Hematopoietic multipotent progenitor cell treated with erythropoietin and hydrocortisone succinate and interleukin-3 and kit ligand, for 4 days (in vitro differentiated cells): ENCODE measurements at places on chromosomes 4 and X.

DNA sequence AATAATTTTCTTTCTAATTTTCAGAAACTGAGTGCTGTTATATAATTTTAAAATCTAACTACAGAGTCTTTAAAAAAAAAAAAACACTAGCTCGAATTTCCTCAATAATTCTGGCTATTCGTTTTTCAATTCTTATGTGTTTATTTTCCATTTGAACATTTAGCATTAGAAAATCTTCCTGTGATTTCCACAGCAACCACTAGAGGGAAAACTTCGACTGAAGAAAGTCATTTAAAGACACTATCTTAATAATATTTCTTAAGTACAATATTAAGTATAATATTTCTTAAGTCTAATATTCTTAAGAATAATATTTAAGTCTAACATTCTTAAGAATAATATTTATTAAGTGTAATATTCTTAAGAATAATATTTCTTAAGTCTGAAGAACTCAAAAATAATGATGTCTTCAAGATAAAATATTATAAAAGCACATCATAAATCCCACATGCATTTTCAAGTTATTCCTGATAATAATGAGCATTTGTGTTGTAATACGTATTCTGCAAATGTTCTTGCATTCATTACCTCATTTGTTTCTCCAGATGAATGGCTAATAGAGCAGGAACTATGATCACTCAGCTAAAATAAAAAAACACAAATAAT is 118.4 kb upstream of the WDR17 start:
- DNase-seq: peak; percentile 58

- DNase-seq: peak; percentile 26
These were observed 251.5 kb downstream of the GPM6A start for GRCh38 chr4:175560604-175561003.

- no peak for DNase-seq
These were observed 58.8 kb downstream of the RHOH start for GRCh38 chr4:40255393-40256281.

DNA sequence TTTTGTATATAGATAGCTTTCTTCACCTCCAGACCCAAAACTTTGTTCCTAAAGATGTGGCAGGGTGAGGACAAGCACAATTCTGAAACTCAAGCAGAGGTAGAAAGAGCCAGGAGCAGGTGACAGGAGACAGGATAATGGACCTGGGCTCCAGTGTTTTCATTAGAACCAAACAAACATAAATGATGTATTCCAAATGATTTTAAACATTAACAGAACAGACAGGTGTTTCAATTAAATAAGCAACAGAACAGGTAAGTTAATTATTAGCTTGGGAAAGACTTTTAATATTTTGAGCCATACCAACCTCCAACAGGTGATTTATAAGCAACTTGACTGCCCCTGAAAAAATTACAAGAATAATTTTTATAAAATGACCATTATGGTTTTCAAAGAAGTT is 459.4 kb upstream of the LCORL start:
- DNase-seq: no peak

DNA sequence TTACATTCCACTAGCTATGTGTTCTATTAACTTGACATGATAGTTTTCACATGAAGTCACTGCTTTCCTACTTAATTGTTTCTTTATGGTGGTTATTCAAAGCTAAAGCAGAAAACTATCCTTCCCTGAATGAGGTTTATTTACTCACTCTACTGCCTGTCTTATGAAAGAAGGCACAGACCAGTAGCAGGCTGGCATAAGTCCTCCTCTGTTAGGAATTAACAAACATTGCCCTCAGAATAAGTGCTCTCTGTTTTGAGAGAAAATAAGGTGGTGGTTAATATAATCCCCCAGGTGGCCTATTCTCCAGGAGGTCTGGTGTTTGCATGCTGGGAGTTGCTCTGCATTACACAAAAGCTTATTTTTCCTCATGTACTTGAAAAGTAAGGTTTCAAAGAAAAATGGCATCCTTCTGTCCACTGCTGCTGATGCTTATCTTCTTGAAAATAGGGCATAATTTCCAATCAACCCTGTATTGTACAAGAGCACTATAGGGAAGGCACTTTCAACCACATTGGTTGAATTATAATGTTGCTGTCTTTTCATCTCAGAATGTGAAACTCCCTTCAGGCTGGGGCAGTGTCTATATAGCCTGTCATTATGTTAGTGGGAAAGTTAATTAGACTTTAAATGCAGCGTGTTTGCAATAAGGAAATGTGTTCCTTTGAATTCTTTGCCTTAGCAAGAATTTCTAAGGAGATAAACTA is 119.7 kb upstream of the TBC1D9 start:
- no peak for DNase-seq

DNA sequence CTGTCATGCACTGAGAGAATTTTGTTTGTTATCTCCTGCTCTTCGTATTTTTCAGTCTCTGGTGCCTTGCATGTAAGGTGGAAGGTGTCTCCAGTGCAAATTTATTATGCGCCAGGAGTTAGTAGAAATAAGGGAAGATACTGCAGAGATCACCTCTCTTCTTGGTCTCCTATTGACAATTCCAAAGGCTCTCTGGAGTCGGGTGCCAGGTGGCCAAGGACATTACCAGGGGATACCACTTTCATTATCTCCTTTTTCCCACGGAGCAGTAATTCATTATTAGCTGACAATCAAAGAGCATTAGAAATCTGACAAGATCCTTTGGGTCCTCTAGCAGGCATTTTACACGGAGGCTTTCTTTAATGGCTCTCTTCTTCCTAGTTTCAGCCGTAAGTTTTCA is 26.0 kb downstream of the ADD1 start:
- DNase-seq: no peak

DNA sequence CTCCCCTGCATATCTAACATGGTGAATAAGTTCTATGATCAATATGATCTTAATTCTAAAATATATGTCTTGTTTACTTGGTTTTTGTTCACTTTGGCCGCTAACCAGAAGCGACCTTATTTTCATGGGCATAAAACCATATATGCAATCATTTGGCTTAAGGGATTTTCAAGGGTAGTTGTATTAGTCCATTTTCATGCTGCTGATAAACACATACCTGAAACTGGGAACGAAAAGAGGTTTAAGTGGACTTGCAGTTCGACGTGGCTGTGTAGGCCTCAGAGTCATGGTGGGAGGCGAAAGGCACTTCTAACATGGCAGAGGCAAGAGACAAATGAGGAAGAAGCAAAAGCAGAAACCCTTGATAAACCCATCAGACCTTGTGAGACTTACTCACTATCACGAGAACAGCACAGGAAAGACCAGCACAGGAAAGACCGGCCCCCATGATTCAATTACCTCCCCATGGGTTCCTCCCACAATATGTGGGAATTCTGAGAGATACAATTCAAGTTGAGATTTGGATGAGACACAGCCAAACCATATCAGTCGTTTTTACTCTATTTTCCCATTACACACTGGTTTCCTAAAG is 114.3 kb upstream of the CPEB2 start:
- no peak for DNase-seq

GRCh38 chr4:58808817-58809216 is 1698.6 kb upstream of the IGFBP7 start:
- DNase-seq: no peak

DNA sequence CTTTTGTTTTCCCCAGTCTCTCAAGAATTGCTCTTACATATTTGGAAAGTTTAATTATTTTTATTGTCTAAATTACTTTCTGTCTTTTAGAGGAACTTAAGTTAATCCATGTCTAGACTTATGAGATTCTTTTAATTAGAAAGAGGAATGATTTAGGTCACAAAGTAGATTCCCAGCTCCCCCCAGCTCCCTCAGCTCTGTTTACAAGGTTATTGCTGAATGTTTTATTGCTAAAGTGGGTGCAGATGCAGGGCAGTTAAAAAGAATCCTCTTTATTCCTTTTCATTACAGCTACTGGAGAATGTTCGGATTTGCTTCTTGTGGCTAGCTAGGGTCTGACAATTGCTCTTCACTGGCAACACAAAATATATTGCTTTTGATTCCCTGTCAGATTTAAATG is 33.7 kb upstream of the CCKAR start:
- no peak for DNase-seq

GRCh38 chr4:71062436-71062835 is 69.0 kb downstream of the DCK start:
- DNase-seq: no peak

GRCh38 chrX:23898412-23898959 is 9.3 kb downstream of the APOO start:
- DNase-seq: no peak

DNA sequence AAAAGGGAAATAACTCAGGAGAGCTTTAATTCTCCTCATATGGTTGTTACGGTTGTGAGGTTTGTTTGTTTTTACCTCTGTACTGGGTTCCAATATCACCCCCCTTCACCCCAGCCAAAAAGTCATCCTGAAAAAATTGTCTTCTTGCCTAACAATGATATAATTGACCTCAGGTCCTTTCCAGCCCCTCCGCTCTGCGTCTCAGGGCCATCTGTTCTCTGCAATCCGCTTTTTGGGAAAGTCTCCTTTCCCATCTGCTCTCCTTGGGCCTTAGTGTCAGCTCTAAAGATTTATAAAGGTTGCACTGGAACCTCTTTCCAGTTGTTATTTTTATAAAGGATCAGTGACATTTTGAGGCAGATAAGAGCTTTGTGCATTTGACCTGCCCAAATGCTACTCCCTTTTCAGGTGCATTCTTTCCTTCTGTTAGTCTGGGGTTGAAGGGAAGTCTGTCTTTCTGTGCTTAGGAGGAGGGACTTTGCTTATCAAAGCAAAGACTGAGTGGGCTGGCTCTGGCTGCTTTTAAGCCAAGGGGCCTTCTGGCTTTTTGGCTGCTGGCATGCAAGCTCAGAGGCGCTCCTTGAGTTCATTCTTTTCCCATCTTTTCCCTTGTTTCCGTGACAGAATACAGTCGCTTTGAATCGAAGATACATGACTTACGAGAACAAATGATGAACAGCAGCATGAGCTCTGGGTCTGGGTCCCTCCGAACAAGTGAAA is 34.1 kb downstream of the DLG3 start:
- no peak for DNase-seq

DNA sequence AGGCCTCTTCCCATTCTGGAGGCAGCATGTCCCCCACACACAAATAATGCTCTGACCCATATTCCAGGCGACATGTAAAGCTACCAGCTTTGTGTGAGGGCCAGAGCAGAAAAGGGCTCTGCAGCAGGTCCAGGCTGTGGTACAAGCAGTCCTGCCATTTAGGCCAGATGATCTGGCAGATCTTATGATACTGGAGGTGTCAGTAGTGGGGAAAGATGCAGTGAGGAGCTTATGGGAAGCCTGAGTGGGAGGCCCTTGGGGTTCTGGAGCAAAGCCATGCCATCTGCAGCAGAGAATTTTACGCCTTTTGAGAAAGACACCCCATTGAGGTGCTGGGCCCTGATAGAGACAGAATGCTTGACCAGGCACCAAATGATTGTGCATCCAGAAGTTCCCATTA is 7.7 kb downstream of the SYN1 start:
- no peak for DNase-seq

GRCh38 chr4:56048383-56048701 is 99.6 kb downstream of the CEP135 start:
- no peak for DNase-seq
